ENCODE measurements at places on chromosomes 16 and 17. TPM values are rescaled to one million over a fixed set of nuclear protein-coding genes. Genes with fewer than 3 reads are reported as not detected.

DNA sequence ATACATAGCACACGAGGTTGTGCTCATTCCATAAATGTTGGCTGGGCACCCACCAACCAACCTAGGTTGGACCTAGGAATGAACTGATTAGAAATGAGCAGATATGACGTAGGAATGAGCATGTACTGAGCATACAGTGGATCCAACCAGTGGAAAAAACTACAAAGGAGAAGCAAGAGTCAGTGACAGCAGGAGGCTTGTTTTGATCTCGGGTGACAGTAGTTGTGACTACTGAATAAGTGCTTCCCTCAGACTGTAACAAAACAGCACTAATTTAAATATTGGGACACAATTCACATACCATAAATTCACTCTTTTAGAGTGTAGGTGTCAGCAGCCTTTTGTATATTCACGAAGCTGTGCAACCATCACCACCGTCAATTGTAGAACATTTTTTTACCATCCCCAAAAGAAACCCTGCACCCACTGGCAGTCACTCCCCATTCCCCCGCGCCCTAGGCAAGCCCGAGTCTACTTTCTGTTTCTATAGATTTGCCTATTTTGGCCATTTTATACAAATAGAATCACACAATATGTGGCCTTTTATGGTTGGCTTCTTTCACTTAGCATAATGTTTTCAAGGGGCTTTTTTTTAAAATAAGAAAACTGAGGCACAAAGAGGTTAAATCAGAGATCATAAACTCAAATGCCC, 7.0 kb downstream of the VAC14 start:
- no peak for DNase-seq
- no peak overlapping the region for H3K27ac ChIP-seq
- H3K4me1 ChIP-seq, result peaks cover 3% of the 10 kb centered on the region
- H3K4me3 ChIP-seq, result no peak overlapping the region

DNA sequence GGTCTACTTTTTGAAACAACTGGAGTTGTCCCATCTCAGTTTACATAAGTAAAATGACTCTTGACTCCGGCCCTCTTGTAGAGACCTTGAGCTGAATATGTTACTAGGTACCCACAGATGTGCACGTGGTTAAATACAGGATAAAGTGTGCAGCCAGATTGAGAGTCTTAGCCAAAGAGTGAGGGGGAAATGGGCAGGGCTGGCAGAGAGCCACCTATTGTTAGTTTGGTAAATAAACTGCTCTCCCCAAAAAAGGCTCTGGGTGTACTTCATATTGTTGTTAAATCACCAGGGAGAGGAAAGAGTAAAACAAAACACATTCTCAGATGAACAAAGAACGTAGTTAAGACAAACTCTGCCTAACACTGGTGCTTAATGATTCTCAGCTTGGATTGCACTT, 20.3 kb downstream of the G6PC1 start:
- H3K4me3 ChIP-seq, result no peak overlapping the region
- DNase-seq, result no peak
- no peaks in the 10 kb centered on the region for H3K27me3 ChIP-seq
- H3K27ac ChIP-seq, result no peak overlapping the region
- no peaks in the 10 kb centered on the region for H3K4me1 ChIP-seq

GRCh38 chr16:83734136-83734535, 73.6 kb upstream of the HSBP1 start:
- no peak overlapping the region for H3K27ac ChIP-seq
- no peaks in the 10 kb centered on the region for H3K4me1 ChIP-seq
- DNase-seq, result no peak
- H3K27me3 ChIP-seq, result no peaks in the 10 kb centered on the region
- no peak overlapping the region for H3K4me3 ChIP-seq
- H3K36me3 ChIP-seq, result no peaks in the 10 kb centered on the region

DNA sequence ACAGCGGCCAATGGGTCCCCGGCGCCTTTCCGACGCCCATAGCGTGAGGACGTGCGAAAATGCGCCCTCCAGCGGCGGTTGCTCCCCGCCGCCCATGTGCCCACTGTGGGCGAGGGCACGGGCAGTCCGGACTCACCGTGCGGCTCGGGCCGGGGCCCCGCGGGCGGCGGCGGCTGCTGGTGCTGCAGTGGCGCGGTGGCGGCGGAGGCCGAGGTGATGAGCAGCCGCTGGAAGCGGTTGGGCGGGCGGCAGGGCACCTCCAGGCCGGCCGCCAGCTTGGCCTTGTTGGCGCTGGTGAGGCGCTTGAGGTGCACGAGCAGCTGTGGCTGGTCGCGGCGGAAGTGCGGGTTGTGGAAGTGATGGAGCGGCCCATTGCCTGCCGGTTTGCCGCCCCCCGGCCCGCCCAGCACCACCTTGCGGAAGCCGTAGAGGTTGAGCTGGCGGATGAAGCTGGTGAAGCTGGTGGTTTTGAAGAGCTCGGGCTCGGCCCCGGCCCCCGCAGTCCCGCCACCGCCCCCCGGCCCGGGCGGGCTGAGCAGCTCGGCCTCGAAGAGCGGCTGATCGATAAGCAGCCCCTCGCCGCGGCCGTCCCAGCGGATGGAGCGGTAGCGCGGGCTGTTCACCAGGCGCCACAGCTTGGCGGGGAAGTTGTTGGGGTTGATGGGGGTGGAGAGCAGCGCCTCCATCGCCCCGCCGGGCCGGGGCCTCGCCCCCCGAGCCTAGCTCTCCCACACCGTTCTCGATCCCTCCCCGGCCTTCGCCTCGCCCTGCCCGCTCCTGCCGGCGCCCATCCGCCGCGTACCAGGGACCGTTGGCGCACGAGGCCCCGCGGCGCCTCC, at the start of gene HSF5:
TSS of gene HSF5 (minus strand) at position 820 of the 839 bp plus-strand sequence. CDS start at position 686, 134 bp downstream.
- H3K27me3 ChIP-seq, result no peaks in the 10 kb centered on the region
- no peak within 1 kb of the TSS for H3K27ac ChIP-seq
- H3K36me3 ChIP-seq, result peaks cover 34% of the 10 kb centered on the region
- H3K4me1 ChIP-seq, result no peaks in the 10 kb centered on the region
- DNase-seq, result no peak
- H3K4me3 ChIP-seq, result no peak within 1 kb of the TSS

DNA sequence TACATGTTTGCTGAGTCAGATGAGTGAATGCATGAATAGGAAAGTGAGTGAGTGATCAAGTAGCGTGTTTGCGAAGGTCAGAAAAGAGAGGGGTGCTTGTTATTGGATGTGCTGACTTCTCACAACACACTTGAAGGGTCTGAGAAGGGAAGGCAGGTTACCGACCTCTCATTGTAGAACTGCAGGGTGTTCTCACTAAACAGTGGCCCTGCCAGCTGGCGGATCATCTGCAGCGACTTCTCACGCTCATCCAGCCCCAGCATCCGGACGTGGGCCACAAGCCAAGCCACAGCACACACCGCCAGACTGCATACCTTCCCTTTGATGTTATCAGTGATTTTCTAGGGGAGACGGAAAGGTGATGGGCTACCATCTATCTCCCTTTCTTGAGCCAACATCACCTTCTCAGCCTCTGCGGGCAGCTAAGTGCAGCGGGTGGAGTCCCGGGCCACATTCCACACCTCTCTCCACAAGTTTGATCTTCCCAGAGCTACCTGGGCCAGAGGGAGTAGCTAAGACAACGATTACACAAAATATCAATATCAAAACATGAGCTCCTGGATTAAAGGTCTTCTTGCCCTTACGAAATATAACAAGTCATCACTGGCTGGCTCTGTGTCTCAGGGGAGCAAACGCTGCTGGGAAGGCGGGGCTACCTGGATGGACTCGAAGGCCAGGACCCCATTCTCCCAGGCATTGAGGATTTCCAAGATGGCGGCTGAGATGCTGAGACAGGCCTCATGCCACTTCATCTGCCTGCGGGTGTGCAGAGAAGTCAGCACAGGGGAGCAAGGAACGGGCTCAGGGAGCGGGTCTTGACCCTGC, 11.0 kb downstream of the CSF3 start:
- no peaks in the 10 kb centered on the region for H3K27me3 ChIP-seq
- H3K4me3 ChIP-seq, result no peak overlapping the region
- no peak overlapping the region for H3K27ac ChIP-seq
- H3K4me1 ChIP-seq, result no peaks in the 10 kb centered on the region
- H3K36me3 ChIP-seq, result peaks cover 83% of the 10 kb centered on the region
- no peak for DNase-seq

GDPD1 gene
- 3.7 TPM for total RNA-seq

HBQ1 gene
- total RNA-seq, result 2.1 TPM
